ENCODE measurements at places on chromosomes 2 and 18. TPM values are rescaled to one million over a fixed set of nuclear protein-coding genes. Genes with fewer than 3 reads are reported as not detected.

DNA sequence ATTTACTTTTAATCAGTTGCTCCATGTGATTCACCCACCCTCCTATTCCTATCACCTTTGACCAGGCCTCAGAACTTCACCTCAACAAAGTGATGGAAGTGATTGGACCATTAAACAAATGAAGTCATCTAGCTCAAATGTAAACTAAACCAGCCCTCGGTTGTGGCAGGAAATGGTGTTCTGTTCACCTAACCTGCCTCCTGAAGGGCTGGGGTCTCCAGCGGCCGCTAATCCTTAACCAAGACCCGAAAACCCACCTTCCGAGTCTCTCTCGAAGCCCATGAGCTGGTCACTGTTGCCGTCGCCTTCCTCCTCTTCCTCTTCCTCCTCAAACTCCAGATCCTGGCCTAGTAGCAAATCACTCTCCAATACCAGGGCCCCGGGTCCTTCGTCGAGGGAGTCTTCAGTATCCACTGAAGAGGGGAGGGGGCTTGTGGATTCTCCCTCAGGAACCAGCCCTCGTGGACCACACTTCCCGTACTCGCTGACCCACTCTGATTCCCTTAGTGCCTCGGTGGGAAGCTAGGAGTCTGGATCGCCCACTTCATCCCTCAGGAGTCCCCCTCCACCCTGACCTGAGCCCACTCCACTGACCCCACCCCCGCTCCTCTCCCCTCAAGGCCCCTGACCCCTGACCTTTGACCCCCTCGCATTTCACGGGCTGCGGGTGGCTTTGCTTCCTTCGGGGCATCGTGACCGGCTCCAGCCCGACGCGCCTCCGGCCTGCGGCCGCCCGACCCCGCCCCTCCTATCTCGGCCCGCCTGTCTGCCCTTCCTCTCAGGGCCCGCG lies 503 bp downstream of the ZNF513 start:
- no peak for DNase-seq

CHAC2 gene
- 2.4 TPM for polyA plus RNA-seq

GRCh38 chr2:220033546-220033945 lies 406.1 kb downstream of the SLC4A3 start:
- no peak for DNase-seq

DNA sequence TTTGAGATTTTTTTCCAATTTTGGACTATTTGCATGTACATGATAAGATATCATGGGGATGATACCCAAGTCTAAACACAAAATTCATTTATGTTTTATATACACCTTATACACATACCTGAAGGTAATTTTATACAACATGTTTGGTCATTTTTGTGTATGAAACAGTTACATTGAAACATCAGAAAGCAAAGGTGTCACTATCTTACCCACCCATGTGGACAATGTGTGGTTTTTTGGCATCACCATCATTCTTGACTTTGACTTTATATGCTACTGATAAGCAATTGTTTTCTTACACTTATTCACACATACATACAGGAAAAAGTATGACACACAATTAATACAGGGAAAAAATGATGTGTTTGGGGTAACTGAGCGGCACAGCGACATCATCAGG lies 51.0 kb upstream of the ACVR1 start:
- no peak for DNase-seq

GRCh38 chr2:239544918-239545465 lies 144.2 kb upstream of the HDAC4 start:
- DNase-seq, result no peak

DNA sequence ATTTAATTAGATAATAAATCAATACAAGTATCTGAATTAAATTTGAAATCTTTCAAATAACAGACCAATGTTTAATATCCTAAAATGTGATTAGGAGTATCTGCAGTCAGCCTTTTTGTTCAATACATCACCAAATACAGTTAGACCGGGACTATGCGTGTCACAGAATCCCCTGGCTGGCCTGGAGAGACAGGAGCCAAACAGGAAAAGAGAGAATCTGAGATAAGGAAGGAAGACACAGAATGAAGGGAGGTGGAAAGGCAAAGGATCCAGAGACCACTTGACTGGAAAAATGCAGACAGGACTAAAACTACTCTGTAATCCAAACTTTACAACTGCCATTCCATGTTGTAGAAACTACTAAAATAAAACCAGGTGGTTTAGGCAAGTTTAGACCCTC lies 66.3 kb downstream of the SIGLEC15 start:
- no peak for DNase-seq

GRCh38 chr2:196589419-196589818 lies 50.1 kb upstream of the CCDC150 start:
- no peak for DNase-seq

ZBTB7C gene
- not detected for polyA plus RNA-seq

TWIST2 gene
- polyA plus RNA-seq, result 15.7 TPM

GRCh38 chr18:68734308-68734707 lies 19.4 kb upstream of the TMX3 start:
- DNase-seq, result no peak

DNA sequence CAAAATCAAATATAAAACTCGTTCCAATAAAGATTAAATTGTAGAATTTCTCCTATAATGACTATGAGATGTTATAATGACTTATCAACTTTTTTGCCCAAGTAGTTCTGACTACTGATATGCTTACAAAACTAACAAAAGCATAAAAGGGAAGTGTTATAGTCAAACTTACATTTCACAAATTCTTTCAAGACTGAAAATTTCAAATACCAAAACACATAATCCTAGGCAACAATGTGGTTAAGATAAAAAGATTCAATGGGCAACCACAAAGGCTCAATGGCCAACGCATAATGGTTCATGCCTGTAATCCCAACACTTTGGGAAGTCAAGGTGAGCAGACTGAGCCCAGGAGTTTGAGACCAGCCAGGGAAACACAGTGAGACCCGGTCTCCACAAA lies 135.7 kb downstream of the USP34 start:
- DNase-seq, result no peak

DNA sequence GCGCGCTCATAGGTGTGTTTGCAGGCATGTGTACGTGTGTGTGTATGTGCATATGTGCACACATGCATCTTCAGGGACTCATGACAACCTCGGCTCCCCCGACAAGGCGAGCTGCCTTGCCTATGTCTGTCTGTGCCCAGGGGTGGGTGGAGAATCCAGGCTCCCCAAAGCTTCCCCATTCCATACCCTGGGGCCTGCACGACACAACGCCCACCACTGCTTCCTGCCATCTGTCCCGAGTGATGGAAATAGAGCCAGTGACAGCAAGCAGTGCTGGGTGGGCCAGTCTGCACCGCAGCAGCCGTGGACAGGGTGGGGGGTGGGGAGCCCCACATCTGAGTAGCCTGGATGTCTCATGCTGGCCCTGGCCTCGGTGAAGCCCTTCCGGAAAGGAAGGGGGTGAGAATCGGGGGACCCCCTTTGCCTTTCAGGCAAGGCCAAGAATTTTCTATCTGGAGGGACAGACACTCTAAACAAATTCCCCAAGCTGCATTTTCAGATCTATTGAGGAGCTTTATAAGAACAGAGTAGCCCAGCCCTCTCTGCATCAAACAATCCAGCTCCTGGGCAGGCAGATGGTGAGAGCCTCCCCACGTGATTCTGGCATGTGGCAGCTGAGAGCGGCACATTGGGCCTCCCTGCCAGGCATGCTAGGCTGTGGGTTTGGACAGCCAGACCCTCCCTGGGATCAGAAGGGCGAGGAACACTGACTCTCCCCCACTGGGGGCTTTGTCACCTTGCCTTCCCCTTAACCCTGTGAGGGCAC lies 4.9 kb downstream of the KCNIP3 start:
- no peak for DNase-seq

All from AG04450 (cell line).